ENCODE measurements at places on chromosomes 7 and 10.

- DNase-seq = no peak
Measured at GRCh38 chr7:99252166-99252895, 20.3 kb upstream of the MYH16 start.

DNA sequence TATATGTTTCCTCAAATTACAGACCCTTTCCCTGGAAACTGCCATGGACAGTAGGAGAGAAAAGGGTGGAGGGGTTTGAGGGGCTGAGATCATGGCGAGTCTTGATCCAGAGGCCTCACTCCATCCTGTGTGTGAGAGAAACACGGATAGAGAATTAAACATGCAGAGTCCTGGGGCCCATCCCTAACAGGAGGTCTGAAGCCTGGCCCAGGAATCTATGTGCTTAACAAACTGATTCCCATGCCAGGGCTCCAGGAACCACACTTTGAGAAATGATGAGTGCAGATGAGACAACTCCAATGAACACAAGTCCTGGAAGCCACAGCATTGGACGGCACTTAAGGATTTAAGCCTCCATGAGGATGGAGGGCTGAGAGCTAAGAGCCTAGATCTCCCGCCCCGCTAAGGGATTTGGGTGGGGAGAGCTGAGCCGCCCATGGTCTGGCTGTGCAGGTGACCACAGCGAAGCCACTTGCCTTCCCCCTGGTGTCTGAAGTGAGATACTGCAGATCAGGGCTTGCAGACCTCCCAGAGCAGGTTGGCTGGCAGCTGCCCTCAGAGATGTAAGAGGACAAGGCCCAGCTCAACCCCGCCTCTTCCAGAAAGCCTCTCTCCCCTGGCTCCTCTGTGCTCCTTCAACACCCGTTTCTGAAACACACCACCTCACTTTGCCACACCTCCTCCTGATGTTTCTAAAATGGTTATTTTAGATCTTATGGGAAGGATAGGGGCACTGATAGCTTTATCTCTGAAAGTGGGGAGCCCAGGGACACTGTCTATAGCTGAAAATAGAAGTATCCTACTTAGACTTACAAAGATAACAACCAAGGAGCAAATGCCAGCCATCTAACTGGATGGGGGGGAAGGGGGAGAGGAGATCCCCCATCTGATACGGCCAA lies 24.8 kb upstream of the EIF5AL1 start:
- DNase-seq = no peak

- no peak for DNase-seq
Measured at GRCh38 chr10:3239066-3239919, 66.7 kb upstream of the PITRM1 start.

- no peak for DNase-seq
Measured at GRCh38 chr7:48042636-48043035, 7.3 kb downstream of the C7orf57 start.

- no peak for DNase-seq
Measured at GRCh38 chr7:156496363-156496769, 144.2 kb upstream of the RNF32 start.

DNA sequence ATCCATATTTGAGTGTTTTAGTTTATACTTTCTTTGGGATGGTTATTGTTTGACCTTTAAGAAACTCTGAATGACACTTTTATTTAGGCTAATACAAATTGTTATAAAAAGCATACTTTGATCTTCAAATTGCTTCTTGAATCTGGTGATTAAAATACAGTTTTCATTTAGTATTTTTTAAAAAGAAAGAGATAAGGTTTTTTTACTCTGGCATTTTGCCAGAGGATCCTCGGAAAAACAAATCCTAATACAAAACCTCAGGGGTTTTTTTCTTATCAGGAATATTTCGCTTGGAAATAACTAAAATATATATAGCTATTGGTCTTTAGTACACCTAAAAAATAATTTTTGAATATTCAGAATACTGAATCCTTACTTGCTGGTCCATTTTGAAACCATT lies 17.0 kb downstream of the MIOS start:
- DNase-seq = no peak

DNA sequence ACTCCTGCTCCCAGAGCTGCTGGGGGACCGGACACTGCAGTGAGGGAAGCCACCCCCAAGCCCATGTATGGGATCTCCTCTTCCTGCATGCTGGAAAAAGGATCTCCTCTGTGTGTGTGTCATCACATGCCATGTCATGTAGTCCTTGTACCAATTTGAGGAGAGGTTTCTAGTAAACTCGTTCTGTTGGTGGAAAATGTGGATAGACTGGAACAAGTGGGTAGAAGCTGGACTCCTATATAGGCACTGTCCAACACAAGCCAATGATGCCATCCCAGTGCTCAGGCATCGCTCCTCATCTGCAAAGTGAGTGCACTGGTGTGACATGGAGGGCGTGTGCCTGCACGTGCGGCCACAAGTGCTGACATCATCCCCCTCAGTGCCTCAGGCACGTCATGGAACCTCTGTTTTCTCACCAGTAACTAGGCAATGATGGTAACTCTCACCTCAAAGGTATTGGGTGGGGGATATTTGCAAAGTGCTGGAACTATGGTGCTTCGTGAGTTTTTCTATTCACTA lies 19.3 kb downstream of the MYO1G start:
- DNase-seq = no peak

GRCh38 chr10:44968091-44968490 lies 8.5 kb downstream of the RASSF4 start:
- no peak for DNase-seq

DNA sequence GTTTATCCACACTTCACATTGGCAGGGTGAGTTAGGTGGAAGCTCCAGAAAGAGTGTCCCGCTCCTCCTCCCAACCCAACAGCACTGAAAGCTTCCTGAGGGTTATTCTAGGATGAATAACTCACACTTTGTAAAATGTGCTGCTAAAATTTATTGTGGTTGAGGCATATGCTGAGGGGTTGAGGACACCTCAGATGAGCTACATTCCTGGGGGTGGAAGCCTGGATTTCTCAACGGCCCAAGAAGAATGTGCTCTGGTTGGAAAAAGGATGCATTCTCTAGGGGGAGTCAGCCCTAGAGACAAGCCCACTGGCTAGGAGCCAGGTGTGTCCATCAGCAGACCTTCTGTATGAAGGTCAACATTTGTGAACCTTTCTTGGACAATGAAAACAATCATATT lies 91.5 kb upstream of the PDE1C start:
- no peak for DNase-seq
